Vagina (tissue), 2 donors: ENCODE measurements at places on chromosomes 16 and 17.

DNA sequence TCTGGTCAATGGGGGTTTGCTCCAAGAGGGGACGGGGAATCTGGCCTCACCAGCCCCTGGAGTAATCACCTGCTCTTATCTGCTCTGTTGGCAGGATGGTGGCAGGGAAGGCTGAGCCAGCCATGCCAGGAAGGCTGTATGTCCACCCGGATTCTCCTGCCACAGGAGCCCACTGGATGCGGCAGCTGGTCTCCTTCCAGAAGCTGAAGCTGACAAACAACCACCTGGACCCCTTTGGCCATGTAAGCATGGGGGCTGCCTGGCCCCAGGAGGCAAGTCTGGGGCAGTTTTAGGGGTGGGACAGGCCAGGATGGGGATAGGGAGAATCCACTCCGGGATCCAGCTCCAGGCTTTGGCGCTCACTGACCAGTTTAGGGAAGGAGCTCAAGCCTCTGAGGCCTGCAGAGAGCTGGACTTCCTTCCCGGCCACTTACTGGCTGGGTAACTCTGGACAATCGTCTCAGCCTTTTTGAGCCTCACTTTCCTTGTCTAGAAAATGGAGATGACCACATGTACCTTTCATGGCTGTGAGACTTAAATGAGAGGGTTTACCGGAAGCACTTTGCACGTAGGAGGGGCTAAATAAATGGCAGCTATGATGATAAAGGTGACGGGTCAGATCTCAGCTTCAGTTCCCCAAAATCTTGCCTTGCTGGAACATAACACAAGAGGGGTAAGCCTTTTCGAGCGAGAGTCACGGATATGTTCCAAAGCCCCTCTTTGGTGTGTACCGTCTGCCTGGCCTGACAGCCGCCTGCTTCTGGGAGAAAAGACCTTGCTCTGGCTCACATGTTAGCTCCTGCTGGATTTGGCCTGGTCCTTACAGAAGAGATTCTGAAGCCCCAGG, 15.4 kb downstream of the TBX4 start:
- DNase-seq: no peak

DNA sequence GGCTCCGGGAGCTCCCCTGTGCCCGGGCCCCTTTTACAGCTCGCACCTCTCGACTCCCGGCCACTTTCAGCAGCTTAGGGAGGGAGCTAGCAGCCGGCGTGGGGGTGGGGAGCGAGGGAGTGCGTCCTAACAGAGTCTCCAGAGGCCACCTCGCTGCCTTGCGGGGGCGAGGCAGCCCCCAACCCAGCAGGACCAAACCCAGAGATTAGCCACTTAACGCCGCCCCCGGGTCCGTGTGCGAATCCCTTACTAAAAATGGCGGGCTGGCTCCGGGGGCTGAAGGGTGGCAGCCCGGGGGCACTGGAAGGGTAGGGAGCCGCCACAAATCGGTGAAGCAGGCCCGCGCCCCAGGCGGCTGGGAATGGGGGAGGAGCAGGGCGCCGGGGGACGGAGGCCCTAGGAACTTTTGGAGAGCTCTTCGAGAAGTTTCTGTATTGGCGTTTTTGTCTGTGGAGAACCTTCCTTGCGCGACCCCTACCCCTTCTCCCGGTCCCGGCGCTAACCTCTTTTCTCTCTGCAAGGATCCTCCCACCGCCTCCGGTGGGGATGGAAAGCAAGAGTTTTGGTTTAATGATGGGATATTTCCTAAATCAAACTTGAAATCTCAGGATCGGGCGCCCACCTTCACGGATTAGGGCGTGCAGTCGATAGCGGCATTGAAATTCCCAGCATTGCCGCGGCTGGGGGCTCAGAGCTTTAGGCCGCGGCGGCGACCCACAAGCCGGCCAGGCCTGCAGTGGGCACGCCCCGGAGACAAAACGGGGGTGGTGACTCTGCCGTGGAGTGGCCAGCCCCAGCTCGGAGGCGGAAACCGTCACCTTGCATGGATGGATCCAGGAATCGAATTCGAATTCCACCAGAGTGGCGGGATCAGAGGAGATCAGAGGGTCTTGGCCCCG, 793 bp upstream of the IRX3 start:
- no peak for DNase-seq

- no peak for DNase-seq
Measured at GRCh38 chr16:13680021-13680889, 239.7 kb upstream of the ERCC4 start.

GRCh38 chr17:1100382-1100781, 79.4 kb downstream of the ABR start:
- DNase-seq: no peak

DNA sequence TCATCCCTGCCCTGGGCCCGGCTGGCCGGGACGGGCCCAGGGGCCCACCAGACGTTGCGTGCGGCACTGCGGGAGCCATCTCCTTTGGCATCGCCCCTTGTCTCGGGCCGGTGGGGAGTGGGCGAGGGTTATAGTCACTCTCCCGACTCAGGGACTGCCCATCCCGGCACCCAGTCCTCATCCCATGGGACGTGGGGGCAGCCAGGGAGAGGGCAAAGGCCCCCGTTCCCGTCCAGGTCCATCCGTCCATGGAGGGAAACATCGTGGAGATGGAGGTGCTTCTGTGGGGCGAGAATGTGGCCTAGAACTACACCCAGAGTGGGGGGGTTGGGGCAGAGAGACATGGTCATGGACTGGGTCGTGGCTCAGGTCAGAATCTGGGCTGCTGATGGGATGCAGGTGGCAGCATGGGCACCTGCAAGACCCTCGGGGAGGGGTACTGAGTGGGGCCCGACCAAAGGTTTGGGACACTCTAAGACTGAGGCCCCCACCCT, 2.4 kb upstream of the WDR90 start:
- no peak for DNase-seq

GRCh38 chr17:66981983-66982508, 17.5 kb downstream of the CACNG4 start:
- DNase-seq: no peak

- no peak for DNase-seq
Measured at GRCh38 chr16:64892835-64893785, 228.8 kb downstream of the CDH11 start.

DNA sequence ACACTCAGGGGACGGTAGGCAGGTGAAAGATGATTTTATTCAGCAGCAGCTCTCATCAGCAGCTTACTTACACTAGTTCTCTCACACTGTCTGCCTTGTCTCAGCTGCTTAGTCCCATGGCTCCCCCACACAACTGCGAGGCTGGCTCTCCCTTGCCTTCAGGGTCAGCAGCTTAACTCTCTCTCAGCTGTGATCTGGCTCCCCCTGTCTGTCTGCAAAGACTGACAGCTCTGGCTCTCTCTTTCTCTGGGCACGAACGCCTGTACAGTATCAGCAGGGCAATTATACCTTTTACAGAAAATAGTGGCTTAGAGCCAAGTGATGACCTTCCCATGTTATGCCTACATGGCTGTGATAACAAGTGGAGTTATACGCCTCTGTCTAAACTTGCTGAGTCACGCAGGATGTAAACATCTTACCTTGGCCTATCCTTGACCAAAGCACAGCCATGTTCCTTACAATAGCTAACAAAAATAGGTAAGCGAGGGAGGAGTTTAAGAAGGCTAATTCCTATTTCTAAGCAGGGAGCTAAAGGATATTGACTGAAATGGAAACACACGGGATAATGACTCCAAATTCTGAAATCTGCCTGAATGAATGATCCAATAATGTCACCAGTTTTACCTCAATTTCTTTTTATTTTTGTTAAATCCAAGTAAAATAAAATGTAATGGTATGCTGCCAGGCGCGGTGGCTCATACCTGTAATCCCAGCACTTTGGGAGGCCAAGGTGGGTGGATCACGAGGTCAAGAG, 1.1 kb upstream of the NDUFAB1 start:
- no peak for DNase-seq

GRCh38 chr16:52568983-52569690, 22.2 kb upstream of the TOX3 start:
- DNase-seq: no peak

DNA sequence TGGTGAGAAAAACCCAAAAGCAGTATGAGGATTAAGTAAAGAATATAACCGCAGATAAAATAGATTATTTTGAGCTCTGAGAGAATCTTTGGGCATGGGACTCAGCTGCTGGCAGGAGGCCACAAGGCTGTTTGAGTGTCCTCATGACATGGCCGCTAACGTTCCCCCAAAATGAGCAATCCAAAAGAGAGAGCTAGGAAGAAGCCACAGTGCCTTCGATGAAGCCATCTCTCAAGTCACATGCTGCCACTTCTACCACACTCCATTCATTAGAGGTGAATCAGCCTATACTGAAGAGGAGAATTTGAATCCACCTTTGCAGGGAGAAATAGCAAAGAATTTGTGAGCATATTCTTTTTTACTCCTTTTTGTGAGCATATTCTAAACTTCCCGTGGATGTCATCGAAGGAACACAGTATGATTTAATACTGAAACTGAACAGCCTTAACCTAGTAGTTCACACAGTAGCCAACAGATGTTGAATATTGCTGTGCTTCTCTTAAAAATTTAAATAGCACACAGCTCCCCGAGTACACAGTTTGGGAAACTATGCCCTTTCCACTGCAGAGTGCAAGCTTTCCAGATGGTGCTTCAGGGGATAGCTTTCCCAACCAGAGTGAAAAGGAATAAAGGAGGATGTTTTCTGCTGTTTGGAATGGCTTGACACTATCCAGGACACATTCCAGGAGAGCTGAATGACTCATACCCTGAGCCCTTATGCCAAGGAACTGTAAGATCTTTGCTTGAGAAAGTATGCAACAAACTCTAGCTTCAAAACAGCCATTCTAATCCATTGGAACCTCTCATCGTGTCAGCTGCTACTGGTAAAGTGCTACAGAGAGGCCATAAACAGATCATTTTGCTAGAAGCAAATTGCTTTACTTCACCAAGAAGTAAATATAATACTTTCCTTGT, 33.9 kb downstream of the ANKFY1 start:
- peak; percentile 94 for DNase-seq

GRCh38 chr17:42248351-42249179, 27.6 kb downstream of the STAT5B start:
- peak; percentile 93 for DNase-seq

DNA sequence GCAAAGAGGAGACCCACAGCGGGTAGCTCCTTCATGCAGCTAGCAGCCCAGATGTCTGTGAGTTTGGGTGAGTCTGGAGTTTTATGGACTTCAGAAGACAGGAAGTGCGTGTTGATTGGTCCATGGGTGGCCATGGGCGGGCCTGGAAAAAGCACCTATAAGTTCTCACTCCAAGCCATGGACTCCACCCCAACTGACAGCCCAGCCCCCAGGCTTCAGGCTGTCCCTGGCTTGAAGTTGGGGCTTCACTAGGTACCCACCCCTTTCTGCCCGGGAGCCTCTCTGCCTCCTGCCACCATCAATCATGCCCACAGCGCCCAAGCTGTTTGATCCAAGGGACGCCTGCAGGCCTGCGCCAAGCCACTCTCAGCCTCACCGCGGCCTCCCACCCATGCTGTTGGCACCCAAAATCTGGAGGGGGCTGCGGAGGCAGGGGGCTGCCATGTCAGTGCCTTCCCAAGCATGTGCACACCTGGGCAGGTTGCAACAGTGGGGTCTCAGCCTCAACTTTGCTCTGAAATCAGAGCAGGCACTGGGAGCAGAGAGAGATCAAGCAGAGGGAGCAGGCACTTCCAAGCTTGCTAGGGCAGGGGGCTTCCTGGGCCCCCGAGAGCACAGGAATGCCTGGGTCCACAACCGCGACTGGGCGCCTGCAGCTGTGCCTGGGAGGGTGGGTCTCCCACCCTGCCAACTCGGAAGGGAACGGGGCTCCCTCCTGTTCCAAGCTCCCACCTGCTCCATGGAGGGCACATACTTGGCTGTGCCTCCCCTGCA, 1503.7 kb downstream of the CDH11 start:
- no peak for DNase-seq

DNA sequence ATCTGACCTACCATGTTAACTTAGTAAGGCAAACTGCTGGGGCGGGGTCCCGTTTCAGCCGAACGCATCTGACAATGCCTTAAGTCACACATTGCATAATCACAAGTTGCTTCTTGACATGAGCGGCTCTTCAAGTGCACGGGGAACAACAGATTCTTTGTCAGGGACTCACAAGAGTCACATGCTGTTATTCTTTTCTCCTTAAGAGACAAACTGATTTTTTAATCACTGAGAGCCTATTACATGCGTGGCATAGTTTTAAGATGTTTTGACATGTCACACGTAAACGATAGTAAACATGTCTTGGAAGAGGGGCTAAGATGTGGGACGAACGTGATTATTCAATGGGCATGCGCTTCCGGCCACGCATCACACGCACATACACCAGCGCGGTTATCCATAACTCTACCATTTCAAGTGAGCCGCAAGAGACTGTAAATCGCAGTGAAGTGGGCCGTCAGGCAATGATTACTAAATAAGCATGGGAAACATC, 63.4 kb downstream of the ADCY9 start:
- no peak for DNase-seq

GRCh38 chr17:79617304-79617703, 6.5 kb upstream of the RBFOX3 start:
- no peak for DNase-seq

DNA sequence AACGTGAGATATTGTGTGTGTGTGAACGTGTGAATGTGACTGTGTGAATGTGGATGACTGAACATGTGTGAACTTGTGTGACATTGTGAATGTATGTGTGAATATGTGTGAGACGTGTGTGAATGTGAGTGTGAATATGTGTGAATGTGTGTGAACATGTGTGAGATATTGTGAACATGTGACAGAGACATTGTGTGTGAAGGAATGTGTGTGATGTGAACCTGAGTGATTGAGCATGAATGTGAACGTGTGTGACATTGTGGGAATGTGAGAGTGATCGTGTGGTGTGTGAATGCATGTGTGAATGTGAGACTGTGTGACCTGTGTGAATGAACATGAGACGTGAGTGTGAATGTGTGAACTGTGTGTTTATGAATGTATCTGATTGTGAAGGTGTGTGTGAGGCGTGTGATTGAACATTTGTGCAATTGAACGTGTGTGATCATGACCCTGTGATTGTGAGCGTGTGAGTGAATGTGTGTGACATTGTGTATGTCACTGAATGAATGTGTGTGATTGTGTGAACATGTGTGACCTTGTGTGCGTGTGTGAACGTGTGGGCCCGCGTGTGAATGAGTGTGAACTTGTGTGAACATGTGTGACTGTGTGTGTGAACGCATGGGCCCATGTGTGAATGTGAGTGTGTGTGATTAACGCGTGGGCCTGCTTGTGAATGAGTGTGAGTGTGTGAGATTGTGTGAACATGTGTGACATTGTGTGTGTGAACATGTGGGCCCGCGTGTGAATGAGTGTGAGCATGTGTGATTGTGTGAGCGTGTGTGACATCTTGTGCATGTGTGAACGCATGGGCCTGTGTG, 23.2 kb upstream of the GSE1 start:
- no peak for DNase-seq
